ENCODE measurements at places on chromosomes 6 and 20.
A peak's percentile ranks its signal among the peaks of the same experiment; 100 is the strongest.

- no peak overlapping the region for H3K27ac ChIP-seq
- no peaks in the 10 kb centered on the region for H3K36me3 ChIP-seq
- no peak overlapping the region for H3K4me3 ChIP-seq
- H3K4me1 ChIP-seq = no peaks in the 10 kb centered on the region
- no peak for DNase-seq
These were observed 17.0 kb downstream of the KIF25 start for GRCh38 chr6:168014428-168014827.

DNA sequence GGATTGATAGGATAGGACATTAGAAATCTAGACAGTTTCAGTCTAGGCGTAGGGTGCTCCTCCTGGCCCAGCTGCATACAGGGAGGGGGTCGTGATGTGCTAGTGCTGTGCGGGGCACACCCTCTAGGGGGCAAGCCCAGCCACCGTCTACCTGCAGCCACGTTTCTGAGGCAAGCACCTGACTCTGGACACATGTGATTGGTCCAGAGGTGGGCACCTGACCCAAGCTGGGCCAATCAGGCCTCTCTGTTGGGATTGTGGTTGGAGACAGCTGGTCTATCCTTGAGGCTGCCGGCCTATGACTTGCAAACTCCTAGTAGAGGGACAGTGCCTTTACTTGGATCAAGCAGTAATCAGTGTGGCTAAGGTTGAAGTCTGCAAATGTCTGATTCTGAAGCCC, 317.1 kb downstream of the BMP7 start:
- no peaks in the 10 kb centered on the region for H3K27me3 ChIP-seq
- no peaks in the 10 kb centered on the region for H3K4me1 ChIP-seq
- no peaks in the 10 kb centered on the region for H3K36me3 ChIP-seq
- no peak for DNase-seq
- H3K4me3 ChIP-seq = no peak overlapping the region

DNA sequence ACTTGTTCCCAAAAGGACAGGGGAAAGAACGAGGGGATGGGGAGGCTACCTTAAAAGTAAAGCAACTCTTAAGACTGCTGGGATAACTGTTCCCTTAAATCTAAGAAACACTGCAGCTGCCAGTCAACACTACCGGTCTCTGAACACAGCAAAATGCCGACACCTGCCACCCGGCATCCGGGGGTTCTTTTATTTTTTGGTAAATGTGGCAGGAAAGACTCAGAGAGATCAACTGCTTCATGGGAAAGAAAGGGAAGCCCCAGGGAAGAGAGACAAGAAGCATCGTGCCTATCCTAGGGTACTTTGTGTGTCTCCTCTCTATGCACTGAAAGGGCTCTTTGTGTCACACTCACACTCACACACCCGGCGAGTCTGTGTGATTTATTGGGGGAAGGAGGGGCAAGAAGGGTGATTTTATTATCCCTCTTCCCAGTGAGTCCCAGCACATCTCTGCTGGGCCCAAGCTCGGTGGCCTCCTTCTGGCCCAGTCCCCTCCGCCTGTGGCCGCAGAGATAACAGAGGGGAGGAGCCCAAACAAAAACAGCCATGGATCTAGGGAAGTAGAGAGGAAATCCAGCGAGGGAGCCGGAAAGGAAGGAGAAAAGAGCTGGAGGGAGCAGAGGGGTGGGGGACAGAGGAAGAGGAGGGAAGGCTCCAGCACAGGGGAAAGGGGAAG, 1.4 kb downstream of the FYN start:
- H3K36me3 ChIP-seq = no peaks in the 10 kb centered on the region
- no peaks in the 10 kb centered on the region for H3K27me3 ChIP-seq
- peak; percentile 17 for DNase-seq
- H3K27ac ChIP-seq = peak overlapping the region; percentile 90
- H3K4me3 ChIP-seq = peak overlapping the region; percentile 99

- H3K4me1 ChIP-seq = no peaks in the 10 kb centered on the region
- H3K36me3 ChIP-seq = no peaks in the 10 kb centered on the region
- no peak for DNase-seq
- H3K27ac ChIP-seq = no peak overlapping the region
- H3K27me3 ChIP-seq = no peaks in the 10 kb centered on the region
- H3K4me3 ChIP-seq = no peak overlapping the region
These were observed 48.4 kb upstream of the DEFB112 start for GRCh38 chr6:50097966-50098640.

DNA sequence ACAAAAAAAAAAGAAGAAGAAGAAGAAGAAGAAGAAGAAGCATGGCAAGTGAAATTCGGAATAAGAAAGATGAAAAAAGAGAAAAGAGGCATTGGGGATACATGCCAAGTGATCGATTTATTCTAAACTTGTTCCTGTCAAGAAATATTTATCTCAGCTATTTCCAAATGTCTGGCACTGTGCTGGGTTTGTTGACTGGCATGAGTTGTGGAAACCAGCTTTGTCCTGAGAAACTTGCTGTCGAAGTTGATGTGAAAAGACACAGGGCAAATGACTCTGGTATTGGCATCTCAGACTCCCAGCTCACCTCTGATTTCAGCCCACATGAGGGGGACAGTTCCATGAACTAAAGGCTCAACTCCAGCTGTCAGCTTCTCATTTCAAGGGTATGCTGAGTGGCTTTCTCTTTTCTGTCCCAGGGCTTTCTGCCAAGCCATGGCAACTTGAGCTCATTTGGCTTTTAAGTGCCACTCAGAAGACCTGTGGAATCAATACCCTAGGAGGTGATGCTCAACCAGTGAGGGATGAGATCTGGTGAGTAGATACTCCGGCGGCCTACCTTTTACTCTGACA, 253.3 kb upstream of the JAG1 start:
- no peak for DNase-seq
- H3K4me3 ChIP-seq = no peak overlapping the region
- H3K36me3 ChIP-seq = no peaks in the 10 kb centered on the region
- H3K27me3 ChIP-seq = no peaks in the 10 kb centered on the region
- no peaks in the 10 kb centered on the region for H3K4me1 ChIP-seq

DNA sequence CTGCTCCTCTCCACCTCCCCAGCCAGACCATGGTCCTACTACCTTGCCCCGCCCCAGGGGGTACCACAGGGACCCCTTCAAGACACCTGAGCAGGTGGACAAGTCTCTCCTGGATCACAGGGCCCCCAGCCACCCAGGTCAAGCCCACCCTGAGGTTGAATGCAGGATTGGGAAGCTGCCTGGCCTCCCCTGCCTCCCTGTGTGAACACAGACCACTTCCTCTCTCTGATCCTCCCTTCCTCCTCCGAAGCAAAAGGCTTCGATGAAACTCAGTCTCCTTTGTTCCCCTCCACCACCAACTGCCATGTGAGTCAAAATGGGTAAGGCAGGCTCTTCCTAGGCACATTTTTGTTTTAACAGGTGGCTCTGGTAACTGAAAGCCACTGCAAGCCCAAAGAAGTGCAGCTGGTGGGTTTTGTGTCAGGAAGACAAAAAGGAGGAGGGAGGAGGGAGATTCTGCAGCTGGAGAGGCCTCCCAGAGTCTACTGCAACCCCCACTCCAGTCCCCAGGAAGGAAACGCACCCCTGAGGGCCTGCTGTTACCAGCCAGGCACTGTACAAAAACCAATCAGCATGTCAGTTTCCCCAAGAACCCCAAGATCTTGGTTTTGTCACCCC, 5.4 kb downstream of the ADA start:
- no peaks in the 10 kb centered on the region for H3K36me3 ChIP-seq
- no peaks in the 10 kb centered on the region for H3K27me3 ChIP-seq
- DNase-seq = no peak
- peak overlapping the region; percentile 61 for H3K27ac ChIP-seq
- H3K4me1 ChIP-seq = peaks cover 91% of the 10 kb centered on the region

DNA sequence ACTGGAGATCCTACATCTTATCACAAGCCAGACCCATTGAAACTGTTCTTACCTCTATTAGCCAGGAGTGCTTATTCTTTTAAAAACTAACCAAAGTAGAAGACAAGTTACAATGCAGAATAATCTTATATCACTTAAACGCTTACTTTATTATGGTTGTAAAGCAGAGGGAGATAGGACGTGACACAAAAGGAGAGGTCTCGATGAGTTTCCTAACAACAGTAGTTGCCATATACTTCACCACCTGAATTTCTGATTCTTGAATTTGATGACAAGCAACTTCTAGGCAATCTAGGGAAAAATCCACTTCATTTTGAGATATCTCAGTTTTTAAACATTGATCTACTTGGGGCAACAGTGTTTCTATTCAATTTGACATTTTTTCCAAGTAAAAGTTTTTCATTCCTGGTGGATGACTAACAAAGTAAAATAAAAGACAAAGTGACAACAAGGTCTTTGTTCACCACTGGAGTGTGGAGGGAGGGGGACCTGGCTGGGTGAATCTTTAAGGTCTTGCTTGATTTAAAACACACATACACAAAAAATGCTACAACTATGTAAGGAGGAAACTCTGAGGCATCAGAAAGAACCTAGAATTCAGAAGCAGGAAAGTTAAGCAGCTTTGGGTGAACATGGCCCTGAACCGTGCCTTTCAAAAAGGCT, 110.9 kb downstream of the SMLR1 start:
- no peak for DNase-seq
- H3K36me3 ChIP-seq = no peaks in the 10 kb centered on the region
- H3K4me1 ChIP-seq = no peaks in the 10 kb centered on the region
- no peak overlapping the region for H3K27ac ChIP-seq

All from effector memory CD4-positive, alpha-beta T cell (primary cell).